Activated CD4-positive, alpha-beta T cell treated with anti-CD3 and anti-CD28 coated beads for 36 hours (primary cell): ENCODE measurements at places on chromosomes 1 and 21. TPM values are rescaled to one million over a fixed set of nuclear protein-coding genes. Genes with fewer than 3 reads are reported as not detected.

GRCh38 chr21:38999161-38999560 lies 184.1 kb downstream of the PSMG1 start:
- no peak for DNase-seq

- no peak for DNase-seq
These were observed 100.7 kb upstream of the SLC25A33 start for GRCh38 chr1:9438431-9439073.

DNA sequence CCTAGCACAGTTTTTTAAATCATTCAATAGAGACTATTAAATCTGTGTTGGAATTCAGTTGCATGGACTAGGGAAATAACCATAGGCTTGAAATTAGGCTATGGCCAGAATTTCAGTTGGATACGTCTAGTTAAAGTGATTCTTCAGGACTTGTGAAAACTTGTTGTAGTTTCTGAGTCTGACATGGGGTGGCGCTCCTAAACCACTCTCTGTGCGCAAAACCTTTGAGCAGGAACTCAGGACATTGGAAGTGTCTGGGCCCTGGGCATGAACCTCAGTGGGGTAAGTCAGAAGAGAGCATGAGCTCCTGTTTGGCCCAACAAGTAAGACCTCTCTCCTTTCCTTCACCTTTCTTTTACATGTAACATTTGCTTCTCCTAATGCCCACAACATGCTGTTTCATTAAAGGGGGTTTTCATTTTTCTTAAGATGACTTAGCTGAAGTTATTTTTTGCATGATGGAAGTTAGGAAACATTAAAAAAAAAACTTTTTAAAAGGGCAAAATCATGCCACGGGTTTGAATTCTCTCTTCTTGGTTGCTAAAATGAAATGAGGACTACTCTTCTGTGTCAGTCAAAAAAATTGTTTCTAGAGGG lies 17.1 kb upstream of the CCDC190 start:
- peak; percentile 64 for DNase-seq

GRCh38 chr1:66226985-66227384 lies 307.0 kb upstream of the SGIP1 start:
- DNase-seq, result no peak

GRCh38 chr1:198642983-198643382 lies 4.1 kb downstream of the PTPRC start:
- no peak for DNase-seq

DNA sequence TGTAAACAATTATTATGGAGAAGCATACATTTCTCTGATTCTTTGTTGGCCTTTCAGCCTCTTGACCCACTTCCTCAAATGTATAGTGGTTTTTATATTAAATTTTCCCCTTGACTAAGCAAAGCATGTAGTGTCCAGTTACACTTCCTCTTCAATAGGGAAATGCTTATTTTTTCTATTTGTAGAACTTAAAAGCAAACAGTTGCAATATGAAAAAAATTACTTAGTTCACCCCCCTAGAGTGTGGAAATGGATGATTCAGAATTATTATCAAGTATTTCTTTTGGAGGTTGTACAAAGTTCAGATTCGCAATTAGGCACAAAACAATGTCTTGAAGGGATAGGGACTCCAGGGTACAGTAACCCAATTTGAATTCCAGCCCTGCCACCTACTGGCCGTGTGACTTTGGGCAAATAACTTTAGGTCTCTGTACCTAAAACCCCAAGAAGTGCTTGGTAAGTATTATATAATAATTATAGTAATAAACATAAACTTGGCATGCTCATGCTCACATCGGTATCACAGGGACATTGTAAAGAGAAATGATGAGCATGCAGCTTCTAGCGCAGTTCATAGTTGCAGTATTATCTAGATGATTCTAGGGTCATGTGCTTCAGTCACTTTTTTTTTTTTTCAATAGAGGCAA lies 28.6 kb upstream of the IFNGR2 start:
- DNase-seq, result peak; percentile 75

FTCD gene
- total RNA-seq, result 0.23 TPM
